EL (cell line): ENCODE measurements at places on chromosomes 16 and 17.

GRCh38 chr17:15967706-15968399 is 22.9 kb downstream of the ADORA2B start:
- DNase-seq: no peak

DNA sequence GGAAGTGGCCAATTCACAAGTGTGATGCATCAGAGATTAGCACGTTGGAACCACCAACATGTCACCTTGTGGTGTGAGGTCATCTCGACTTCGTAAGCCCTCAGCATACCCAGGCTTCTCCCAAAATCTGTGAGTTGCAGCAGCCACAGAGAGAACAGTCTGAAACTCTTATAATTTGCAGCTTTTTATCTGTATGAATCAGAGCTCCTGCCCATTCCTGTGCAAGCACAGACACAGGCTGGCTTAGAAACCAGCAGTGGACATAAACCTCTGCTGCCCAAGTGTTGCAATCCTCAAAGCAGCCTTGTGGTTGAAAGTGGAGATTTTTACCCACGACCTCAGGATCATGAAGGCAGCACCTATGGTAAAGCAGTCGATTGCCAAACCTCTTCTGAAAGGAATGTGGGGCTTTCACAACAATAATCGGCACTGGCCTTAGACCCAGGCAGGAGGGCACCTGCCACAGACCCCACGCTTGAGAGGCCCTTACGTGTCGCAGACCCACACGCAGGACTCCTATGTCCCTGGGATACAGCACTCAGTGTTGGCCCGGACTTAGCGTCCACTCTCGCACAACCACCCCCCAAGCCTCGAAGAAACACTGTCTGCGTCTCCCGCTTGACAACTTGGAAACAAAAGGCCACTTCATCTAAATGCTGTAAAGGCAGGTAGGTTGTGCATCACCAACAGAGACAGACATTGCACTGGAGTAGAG is 24.5 kb upstream of the OSGIN1 start:
- DNase-seq: peak; percentile 35

DNA sequence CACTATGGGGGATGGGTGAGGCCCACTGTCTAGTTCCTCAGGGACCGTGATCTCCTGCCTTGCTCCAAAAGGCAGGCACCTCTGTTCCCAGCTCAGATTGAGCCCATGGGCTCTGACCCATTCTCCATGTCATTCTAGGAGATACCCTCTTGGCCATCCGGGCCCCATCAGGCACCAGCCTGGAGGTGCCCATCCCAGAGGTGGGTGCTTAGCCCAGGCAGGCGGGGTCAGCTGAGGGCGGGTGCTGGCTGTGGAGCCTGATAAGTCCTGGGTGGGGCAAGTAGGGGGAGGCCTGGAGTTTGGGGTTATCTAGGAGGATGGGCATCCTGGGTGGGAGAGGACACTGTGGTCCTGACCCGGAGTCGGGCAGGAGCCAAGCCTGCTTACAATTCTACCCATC is 2.3 kb downstream of the E2F4 start:
- no peak for DNase-seq

DNA sequence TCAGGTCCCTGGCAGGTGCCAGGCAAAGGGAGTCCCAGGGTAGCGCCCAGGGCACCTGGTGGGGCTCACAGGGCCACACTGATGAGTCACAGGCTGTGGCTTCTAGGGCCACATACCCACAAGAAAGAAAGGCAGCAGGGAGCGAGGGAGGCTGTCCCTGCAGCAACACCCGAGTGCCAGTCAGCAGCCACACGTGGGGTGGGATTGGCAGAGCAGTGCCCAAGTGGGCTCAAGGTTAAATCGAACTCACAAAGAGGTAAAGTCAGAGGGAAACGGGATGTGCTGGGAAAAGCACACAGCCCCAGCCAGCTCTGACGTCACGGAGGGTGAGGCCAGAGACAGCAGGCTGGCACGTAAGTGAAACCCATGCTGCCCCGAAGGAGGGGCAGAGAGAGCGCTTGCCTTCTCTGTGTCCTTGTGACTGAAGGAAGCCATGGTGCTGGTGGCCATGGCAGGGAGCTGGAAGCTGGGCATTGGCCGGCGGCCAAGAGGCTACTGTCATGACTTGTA is 33.8 kb downstream of the FA2H start:
- DNase-seq: no peak

DNA sequence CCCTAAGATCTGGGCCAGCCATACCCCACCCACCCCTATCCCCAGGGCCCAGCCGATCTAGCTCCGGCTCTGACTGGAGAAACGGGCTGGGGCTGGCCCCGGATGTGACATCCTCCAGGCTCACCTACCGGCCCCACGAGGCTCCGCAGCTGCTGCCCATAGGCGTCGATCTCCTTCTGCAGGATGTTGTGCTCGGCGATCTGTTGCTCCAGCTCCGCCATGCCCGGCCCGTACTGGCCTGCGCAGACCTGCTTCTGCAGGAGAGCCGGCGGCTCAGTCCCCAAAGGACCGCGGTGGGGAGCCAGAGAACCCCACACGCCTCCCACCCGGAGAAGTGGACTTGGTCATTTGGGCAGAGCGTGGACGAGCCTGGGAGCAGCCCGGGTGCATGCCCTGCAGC is 4.8 kb downstream of the EVPL start:
- no peak for DNase-seq

GRCh38 chr17:57785022-57785421 is 39.9 kb upstream of the CCDC182 start:
- no peak for DNase-seq

DNA sequence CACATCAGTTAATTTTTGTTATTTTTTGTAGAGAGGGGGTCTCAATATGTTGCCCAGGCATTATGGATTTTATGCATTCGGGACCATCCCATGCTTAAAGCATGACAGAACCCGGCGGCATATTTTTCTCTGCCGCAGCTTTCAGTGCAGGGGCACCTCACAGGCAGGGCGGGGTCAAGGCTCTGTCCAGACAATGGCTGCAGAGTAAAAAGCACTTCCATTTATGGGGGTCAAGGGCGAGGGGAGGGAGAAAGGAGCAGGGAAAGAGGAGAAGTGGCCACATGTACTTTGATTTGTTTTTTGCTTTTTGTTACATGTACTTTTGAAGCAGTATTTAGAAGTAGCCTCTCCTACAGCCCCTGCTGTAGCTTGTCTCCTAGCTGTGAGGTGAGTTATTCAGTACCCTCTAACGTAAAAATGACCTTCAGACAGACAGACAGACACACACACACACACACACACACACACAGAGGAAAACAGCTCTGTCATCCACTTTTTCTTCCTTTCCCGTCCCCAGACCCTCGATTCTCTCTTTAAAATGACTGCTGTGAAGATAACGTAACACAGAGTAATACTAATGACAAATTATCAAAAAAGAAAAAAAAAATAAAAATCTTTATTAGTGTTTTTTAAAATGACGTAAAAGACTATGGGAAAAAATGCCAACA is 856 bp upstream of the SCPEP1 start:
- no peak for DNase-seq

GRCh38 chr16:23729503-23730424 is 16.7 kb upstream of the ERN2 start:
- peak; percentile 57 for DNase-seq

DNA sequence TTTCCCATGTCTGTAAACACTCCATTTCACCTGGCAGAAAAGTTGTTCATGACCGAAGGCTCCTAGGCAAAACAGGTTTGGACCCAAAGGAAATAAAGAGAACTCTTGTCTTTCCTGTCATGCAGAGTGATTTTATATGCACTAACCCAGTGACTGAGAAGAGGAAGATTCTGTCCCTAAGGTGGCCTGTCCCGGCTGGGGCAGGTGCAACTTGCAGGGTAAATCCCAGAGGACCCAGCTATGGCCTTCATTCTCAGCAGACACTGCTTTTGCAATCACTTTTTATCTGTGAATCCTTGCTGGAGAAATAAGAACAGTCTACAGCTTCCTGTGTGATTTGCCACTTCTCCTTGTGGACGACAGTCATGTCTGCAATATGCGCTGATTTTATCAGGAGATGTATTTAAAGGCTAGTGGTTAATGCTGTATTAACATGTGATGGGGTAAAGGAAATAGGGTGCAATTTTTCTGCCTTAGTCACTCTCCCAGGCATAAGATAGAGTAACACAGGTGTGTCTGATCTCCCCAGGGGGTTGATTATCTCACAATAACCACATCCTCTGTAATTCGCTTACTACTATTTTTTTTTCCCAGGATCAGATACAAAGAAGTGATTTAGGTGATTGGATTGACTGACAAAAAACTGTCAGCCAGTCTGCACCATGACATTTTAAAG is 696.8 kb upstream of the SOX9 start:
- DNase-seq: peak; percentile 85

DNA sequence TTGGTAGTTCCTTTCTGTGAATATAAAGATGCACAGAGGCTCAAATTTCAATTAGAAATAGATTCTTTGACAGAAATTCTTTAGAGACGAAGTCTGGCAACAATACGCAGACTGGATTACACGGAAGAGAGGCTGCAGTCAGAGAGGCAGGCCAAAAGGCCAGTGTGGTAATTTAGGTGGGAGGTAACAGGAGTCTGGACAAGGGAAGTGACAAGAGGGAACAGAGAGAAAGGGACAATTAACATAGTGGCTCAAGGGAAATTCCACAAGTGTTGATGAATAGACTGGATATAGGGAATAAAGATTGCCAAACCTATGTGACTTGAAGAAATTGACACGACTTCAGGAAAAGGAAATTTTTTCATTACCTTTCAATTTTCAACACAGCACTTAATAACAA is 54.6 kb downstream of the STX8 start:
- no peak for DNase-seq

DNA sequence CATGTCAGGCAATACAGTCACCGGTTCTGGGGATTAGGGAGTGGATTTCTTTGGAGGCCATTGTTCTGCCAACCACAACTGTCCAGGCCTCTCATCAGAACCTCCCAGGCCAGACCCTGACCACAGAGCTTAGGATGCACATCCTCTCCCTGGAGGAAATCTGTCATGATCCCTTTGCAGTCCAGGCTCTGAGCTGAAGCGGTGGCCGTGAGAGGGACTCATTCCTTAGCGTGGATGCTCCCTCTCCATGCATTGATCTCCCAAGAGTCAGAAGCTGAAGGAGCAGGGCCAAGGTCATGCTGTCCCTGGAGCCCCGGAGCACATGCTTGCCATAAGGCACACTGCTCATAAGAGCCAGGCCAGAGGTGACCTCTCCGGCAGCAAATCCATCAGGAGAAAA is 181.4 kb downstream of the COPRS start:
- no peak for DNase-seq

DNA sequence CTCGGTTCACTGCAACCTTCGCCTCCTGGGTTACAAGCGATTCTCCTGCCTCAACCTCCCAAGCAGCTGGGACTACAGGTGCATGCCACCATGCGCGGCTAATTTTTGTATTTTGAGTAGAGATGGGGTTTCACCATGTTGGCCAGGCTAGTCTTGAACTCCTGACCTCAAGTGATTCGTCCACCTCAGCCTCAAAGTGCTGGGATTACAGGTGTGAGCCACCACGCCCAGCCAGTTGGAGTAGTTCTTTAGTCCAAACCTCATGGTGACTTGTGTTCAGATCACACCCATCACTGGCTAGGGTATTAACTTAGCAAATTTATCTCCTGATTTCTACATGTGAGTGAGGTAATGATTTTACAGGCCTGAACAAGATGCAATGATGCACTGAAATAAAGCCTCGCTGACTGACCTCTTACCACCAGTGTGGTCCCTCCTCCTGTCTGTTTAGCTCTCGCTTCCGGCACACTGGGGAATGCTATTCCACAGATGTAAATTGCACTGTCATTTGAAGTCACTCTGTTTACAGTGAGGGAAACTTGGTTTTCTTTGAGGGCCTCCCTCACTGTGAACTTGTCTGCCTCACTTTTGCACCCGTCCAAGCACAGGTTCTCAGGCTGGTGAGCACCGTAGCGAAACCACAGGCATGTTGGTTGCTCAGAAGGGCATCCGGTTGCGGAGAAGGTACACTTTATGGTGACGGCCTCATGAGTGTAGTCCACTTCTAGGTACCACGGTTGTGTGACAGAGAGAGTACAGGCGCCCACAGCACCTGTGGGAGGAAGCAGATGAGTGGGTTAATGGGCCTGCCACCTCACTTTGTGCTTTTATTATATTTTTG is 5.5 kb downstream of the IGSF6 start:
- no peak for DNase-seq

GRCh38 chr16:75244225-75244809 is 7.1 kb downstream of the BCAR1 start:
- peak; percentile 86 for DNase-seq

GRCh38 chr16:49545741-49546448 is 172.3 kb downstream of the C16orf78 start:
- no peak for DNase-seq

DNA sequence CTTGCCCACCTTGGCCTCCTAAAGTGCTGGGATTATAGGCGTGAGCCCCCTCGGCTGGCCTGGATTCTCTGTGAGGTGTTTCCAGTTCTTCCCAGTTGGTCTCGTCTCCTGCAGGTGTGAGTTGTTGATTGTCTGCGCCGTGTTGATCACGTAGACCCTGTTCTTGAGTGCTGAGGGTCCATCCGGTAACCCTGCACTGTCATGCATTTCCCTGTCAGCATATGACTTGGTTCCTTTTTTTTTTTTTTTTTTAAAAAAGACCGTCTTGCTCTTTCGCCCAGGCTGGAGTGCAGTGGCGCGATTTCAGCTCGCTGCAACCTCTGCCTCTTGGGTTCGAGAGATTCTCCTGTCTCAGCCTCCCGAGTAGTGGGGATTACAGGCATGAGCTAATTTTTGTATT is 17.3 kb downstream of the MGRN1 start:
- no peak for DNase-seq

DNA sequence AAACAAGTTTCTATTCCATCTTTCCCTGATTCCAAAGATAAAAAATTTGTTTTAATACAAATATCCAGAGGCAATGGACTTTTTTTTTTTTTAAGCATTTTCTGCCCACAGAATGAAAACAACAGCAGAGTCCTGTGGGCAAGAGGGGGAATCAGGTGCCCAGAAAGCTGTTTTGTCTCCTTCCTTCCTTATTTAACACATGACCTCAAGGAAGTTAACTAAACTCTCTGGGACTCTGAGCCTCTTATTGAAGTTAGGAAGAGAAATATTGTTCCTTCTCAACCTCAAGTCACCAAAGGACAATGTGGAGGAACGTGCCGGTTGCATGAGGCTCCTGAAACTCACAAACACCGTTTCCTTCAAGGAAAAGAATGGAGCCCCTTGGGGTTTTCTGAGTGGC is 34.9 kb downstream of the LITAF start:
- DNase-seq: no peak

DNA sequence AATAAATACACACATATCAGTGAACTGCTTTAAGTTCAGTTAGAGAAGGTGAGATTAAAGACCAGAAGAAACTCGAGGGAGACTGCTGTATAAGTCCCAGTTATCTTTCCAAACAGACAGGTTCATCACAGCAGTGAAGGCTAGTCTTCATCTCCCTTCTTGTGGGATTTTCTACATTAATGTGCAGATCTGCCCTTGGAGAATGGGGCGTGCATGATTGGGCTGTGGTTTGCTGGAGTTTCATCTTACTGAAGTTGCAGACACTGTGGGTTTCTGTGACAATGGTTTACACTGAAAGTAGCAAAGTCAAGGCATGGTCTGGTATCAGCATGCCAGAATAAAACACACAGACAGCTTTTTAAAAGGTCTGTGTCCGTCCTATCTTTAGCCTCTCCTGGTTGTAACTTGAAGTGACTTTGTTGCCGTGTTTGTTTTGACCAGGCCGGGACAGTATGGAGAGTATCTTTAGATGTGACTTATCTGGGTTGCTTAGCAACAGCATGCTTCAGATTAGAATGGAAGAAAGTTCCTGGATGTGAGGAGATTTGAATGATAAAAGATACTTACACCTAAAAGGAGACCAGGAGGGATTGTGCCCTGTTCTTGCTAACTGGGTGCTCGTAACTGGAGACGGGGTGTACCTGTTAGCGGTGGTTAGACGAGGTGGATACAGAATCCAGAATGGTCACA is 16.1 kb downstream of the NAA60 start:
- DNase-seq: peak; percentile 14
